Activated CD4-positive, alpha-beta T cell treated with anti-CD3 and anti-CD28 coated beads, Interleukin-2, amount 10 ng/mL, durations not matched to agents 7 days and 5 days (primary cell): ENCODE measurements at places on chromosomes 16 and 17. TPM values are rescaled to one million over a fixed set of nuclear protein-coding genes. Genes with fewer than 3 reads are reported as not detected.
A peak's percentile ranks its signal among the peaks of the same experiment; 100 is the strongest.

DNA sequence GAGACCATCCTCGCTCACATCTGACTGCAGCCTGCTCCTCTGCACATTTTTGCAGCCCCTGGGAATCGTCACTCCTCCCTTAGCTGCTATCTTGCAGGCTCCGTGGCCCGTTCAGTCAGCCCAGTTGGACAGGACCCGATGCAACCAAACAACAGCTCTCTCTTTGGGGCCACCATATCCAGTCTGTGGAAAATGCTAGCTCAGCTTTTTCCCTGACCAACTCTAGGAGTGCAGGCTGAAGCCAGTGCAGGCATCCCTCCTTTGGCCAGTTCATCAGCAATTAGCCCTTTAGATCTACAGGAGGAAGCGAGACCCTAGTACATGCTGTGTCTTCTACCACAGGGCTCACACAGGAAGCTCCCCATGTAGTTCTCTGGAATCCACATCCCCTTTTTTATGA is 182.1 kb downstream of the HS3ST3A1 start:
- no peak for DNase-seq

DNA sequence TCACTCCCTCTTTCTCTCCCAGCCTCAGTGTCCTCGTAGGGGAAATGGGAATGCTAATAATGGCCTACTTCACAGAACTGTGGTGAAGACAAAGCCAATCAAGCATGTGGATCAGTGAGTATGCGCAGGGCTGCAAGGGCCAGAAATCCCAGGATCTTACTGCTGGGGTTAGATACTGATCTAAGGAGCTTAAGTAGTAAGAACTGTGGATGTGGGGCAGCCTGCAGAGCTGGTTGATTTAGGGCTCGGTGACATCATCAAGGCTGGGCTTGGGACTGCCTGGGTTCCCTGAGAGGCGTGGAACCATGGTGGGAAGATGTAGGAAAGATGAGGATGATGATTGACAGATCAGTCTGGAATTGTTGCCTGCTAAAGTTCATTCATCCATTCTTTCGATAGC is 25.6 kb downstream of the GOSR2 start:
- DNase-seq: no peak

DNA sequence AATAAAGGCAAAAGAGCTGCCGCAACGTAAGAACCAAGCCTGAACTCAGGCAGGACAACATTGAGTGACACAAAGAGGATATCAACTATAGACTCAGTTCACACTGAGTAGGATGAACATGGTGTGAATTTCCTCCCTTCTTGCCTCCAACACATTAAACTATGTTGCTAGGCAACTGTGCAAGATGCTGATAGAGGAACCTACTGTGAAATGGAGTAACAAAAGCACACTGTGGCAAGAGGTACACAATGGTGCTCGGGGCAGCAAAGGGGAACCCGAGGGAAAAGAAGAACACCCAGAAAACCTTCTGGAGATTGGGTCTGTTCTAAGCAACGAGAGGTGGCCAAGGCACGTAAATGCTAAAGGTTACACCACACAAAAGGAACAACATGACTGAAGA is 34.1 kb downstream of the GRB2 start:
- DNase-seq: peak; percentile 11

DNA sequence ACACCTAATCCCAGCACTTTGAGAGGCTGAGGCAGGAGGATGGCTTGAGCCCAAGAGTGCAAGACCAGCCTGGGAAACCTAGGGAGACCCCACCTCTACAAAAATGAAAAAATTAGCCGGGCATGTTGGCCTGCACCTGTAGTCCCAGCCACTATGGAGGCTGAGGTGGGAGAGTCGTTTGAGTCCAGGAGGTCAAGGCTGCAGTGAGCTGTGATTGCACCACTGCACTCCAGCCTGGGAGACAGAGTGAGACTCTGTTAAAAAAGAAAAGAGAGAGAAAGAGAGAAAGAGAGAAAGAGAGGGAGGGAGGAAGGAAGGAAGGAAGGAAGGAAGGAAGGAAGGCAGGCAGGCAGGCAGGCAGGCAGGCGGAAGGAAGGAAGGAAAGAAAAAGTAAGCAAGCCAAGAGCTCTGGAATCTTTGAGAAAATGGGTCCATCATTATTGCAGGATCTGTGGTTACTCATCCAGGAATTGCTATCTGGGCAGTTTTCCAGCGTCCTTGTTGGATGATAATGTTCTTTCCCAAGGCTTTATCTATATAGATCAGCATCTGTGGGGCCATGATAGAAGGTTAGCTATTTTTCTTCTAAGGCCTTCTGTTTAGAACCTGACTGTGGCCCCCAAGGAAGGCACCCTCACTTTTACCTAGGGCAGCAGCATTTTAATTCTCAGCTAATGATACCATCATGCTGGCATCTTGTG is 533.2 kb upstream of the CDH5 start:
- DNase-seq: no peak

DNA sequence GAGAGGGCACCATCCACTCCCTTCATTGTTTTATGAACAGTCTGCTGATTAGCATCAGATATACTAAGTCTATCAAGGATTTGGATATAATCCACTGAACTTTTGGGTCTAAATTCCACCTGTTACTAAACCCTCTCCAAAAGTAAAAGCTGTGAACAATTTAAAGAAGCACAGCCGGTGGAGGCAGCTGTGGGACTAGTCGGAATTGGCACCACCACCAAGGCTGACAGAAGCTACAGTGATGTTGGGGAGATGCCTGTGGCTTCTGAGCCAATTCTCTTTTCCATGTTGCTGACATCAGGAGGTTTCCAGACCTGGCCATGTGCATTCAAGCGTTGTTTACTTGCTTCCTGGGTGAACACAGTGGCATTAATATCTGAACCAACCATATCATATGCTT is 679.0 kb upstream of the CA10 start:
- no peak for DNase-seq

- DNase-seq: no peak
Observed at GRCh38 chr17:81928544-81929252, 1.2 kb upstream of the MAFG start.

- DNase-seq: no peak
Observed at GRCh38 chr17:1090465-1091189, 89.2 kb downstream of the ABR start.

GRCh38 chr17:3893003-3893719 is at the start of gene CAMKK1:
Gene CAMKK1, minus strand, starts transcription at chr17:3893053. Its CDS starts 7,366 bp downstream, at chr17:3885687.
- DNase-seq: peak; percentile 90

DNA sequence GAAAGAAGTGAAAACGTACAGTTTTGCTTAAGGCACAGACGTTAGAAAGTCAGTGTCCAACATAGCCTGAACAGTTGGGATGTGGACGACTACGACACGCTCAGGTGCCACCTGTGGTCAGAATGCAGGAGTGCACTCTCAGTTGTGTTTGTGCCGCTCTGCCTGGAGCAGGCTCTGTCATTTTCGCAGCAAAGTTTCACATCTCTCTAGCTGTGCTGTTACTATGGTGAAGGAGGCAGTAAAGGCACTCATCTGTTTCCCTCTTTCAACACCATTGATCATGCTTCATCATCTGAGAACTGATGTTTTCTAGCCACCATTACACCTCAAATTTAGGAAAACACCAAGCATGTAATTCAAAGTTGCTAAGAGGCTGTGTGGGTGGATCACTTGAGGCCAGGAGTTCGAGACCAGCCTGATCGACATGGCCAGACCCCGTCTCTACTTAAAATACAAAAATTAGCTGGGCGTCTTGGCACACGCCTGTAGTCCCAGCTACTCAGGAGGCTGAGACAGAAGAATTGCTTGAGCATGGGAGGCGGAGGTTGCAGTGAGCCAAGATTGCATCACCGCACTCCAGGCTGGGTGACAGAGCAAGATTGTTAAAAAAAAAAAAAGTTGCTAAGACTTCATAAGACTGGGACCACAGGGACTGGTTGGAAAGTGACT is 44.9 kb upstream of the DNAJA2 start:
- peak; percentile 41 for DNase-seq

- no peak for DNase-seq
Observed at GRCh38 chr17:17062866-17063265, 20.6 kb downstream of the MPRIP start.

GRCh38 chr17:79046197-79046915 is 22.4 kb downstream of the C1QTNF1 start:
- DNase-seq: no peak

DNA sequence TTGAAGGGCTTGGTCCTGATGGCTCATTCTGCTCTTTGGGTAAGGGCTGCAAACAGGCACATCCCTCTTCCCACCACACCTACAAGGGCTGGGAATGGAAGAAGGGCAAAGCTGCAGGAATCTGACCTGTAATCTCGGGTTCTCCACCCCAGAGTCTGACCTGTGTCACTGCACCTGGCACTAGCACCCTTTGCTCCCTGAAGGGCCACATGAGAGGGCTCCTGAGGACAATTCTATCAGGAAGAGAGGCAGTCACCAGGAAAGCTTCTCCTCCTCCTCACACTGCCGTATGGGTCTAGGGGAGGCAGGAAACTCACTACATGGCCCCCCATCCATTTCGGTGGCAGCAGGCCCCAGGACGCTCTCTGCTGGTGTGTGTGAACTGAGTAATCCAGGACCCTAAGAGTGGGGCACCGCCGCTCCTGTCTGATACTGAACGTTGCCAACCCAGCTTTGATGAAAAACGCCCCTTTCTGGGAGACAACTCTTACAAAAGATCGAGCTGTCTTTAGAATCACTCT is 26.4 kb downstream of the TTLL6 start:
- DNase-seq: no peak

- no peak for DNase-seq
Observed at GRCh38 chr16:54703339-54703738, 227.3 kb upstream of the IRX5 start.

DNA sequence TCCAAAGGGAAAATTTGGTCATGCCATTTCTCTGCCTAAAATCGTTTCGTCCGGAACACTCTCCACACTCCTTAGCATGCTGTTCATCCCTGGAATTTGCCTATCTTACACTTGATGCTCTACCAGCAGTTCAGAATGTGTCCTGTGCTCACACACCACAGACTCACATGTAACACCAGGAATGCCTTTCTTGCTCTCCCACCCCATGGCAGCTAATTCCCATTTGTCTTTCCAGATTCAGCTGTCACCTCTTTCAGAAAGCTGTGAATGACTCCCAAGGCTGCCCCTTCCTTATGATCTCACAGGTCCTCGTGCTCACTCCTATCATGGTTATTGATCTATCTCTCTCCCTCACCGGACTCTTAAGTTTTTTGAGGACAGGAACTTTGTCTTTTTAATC is 38.1 kb downstream of the HYDIN start:
- no peak for DNase-seq

- no peak for DNase-seq
Observed at GRCh38 chr17:231191-231965, 49.9 kb upstream of the DOC2B start.

DNA sequence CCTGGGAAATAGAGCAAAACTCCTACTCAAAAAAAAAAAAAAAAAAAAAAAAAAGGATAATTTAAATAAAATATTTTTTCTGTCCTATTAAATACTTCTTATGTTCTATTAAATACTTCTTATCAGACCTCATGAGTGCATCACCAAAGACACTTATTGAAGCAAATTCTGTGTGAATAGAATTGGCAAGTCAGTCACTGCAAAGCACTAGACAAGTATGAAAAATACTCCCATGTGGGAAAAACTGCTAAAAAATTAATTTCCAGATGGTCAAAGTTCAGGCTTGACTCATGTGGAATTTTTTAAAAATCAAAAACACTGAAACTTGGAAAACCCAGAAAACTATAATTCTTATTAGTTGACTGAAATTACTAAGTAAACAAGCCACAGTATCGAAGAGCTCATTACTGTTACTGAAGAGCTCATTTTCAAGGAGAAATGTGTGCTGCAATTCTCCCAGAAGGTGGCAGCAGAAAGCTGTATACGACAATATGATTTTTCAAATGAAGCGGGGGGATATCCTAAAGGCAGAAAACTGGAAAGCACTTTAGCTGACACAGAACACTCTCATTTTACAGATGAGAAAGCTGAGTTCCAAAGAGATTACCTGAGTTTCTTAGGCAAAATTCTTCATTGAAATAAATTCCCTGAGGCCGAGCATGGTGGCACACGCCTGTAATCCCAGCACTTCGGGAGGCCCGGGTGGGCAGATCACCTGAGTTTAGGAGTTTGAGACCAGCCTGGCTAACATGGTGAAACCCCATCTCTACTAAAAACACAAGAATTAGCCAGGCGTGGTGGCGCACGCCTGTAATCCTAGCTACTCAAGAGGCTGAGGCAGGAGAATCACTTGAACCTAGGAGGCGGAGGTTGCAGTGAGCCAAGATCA is 15.9 kb upstream of the FBXO47 start:
- peak; percentile 68 for DNase-seq

- DNase-seq: no peak
Observed at GRCh38 chr16:55754056-55754455, 78.8 kb downstream of the CES1 start.

DNA sequence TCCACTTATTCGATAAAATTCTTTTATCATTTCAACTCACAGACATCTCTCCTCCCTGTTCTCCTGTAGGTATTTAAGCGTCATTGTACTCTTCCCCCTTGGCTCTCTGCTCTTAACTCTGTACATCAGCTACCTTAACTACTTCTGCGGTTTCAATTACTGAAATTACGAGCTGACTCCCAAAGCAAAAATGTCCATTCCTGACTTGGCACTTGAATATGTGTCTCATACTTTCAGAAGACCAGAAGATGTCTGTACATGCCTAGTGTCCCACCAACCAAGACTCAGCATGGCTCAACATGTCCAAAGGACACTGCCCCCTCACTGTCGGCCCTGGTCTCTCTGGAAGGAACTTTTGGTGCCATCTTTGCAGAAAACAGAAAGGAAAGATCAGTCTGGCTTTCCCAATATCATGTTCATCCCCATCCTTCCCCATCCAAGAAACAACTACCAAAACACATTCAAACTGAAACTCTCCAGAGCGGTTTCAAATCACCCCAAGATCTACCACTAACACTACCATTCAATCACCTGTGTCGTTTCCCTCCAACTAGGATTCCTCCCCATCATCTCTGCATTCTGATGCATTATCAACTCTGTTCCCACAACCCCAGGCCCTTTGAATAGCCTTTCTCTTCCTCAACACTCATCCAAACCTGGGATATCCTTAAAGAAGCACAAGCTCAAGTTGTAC is 74.9 kb downstream of the ZFHX3 start:
- DNase-seq: no peak

GRCh38 chr16:73527187-73527586 is 479.3 kb upstream of the ZFHX3 start:
- DNase-seq: no peak

DNA sequence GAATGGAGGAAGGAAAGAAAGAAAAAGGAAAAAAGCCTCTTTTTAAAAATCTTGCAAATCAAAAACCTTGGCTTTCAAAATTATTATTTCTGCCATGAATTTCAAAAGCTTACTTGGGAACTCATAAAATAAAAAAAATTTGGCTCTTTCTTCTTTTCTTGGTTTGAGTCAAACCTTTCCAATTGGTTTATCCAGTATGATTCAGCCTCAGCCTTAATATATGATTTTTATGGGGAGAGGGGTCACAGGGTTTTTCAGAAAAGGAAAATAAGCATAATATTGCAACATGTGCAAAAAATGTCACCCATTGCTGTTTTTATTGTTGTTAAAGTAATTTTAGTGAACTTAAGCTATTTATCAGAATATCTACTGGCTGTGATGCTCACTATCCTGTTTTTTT is 31.2 kb upstream of the HAPSTR1 start:
- no peak for DNase-seq

GRCh38 chr16:46899443-46900143 is 15.4 kb downstream of the GPT2 start:
- DNase-seq: no peak

Gene GRB7
- total RNA-seq: 0.81 TPM

Gene MEOX1
- 5.1 TPM for total RNA-seq

Gene SNN
- total RNA-seq: 23.4 TPM

Gene CSH1
- not detected for total RNA-seq

Gene PRR29
- 3.8 TPM for total RNA-seq

Gene CES3
- 6.4 TPM for total RNA-seq

Gene KRT39
- not detected for total RNA-seq

Gene GINS2
- total RNA-seq: 49.3 TPM
